ENCODE measurements at places on chromosomes 7 and 10. TPM values are rescaled to one million over a fixed set of nuclear protein-coding genes. Genes with fewer than 3 reads are reported as not detected.

Gene GPR141
- 25.5 TPM for polyA plus RNA-seq

Gene LRRN3
- polyA plus RNA-seq = not detected

Gene EBF3
- polyA plus RNA-seq = not detected

Gene PSD
- polyA plus RNA-seq = 0.11 TPM

Gene LEP
- not detected for polyA plus RNA-seq

Gene RBM48
- 8.5 TPM for polyA plus RNA-seq

Gene MYO1G
- 314 TPM for polyA plus RNA-seq

Gene AKR1E2
- 0.74 TPM for polyA plus RNA-seq

Gene ANXA8L1
- 1.5 TPM for polyA plus RNA-seq

Gene GIMAP2
- polyA plus RNA-seq = 47.0 TPM

Gene SHTN1
- 14.9 TPM for polyA plus RNA-seq

Gene ZNF722
- not detected for polyA plus RNA-seq

Gene UCMA
- not detected for polyA plus RNA-seq

Gene MYPN
- polyA plus RNA-seq = not detected

Gene ANXA8
- 2.9 TPM for polyA plus RNA-seq

Gene MOGAT3
- polyA plus RNA-seq = not detected

Gene GPC2
- polyA plus RNA-seq = not detected

Gene ZNF92
- polyA plus RNA-seq = 0.45 TPM

Gene CALD1
- polyA plus RNA-seq = 0.18 TPM

Gene CCZ1B
- 21.9 TPM for polyA plus RNA-seq

Gene GPR146
- polyA plus RNA-seq = 0.60 TPM

Gene CDNF
- 0.28 TPM for polyA plus RNA-seq

Gene UPK3BL2
- 73.8 TPM for polyA plus RNA-seq
